ENCODE measurements at places on chromosomes 2 and 18. TPM values are rescaled to one million over a fixed set of nuclear protein-coding genes. Genes with fewer than 3 reads are reported as not detected.

DNA sequence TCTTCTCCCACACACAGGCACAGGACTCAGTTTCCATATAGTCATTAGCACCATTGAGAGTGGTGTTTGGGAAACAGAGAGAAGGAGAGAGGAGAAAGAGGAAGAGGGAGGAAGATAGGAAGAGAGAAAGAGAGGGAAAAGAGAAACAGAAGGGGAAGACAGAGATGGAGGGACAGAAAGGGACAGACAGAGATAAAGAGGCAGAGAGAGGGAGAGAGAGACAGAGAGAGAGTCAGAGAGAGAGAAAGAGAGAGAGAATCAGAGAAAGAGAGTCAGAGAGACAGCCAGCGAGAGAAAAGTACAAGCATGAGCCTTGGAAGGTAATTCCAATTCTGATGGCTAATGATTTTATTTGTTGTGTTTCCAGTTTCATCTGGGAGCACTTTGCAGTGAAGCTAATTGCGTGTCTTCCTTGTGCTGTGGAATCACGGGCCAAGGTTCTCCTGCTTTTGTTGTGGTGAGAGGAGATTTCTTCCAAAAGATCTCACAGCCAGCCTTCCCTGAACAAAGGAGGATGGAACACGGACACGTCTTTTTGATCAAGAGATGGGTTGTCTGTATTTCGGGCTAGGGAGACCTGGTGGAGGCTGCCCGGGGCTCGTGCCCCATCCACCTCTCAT, 153.6 kb upstream of the TWIST2 start:
- no peak for DNase-seq

DNA sequence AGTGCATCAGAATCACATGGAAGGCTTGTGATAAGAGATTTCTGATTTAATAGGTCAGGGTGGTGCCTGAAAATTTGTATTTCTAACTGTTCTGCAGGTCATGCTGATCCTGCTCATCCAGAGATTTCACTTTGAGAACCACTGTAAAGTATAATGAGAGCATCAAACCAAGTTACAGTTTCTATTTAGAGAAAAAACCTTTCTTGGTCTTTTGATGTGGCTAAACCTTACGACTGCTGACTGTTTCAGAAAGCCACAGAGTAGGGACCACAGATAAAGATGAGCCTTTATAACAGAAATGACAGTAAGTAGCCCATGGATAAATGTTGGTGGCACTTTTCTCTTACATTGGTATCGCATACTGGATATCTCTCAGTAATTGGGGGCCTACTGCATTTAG, 109.4 kb upstream of the FANCL start:
- DNase-seq, result no peak

DNA sequence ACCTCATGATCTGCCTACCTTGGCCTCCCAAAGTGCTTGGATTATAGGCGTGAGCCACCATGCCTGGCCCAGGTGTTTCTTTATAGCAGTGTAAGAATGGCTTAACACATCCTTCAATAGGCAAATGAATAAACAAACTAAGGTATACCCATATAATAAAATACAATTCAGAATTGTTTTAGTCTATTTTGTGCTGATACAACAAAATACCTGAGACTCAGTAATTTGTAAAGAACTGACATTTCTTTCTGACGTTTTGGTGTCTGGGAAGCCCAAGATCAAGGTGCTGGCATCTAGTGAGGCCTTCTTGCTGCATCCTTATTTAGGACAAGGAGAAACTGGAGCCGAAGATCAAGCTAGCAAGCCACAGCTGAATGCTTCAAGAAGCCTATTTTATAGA, 1372.1 kb upstream of the DDX18 start:
- no peak for DNase-seq

DNA sequence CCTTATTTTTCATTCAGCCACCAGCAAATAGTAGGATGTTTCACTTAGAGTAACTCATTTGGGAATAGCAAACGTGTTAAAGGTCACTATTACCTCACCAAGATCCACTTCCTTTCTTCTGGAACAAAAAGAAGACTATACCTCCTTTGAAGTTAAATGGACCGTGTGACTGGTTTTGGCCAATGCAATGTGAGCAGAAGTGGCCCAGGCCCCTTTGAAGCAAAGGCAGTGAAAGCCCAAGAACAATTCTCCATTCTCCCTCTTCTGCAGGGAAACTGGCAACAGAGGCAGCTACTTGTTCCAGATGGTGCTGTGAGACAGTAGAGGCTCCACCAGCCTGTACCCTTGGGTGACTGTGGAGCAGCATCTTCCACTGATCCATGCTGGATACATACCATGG, 11.3 kb upstream of the MALL start:
- no peak for DNase-seq

DNA sequence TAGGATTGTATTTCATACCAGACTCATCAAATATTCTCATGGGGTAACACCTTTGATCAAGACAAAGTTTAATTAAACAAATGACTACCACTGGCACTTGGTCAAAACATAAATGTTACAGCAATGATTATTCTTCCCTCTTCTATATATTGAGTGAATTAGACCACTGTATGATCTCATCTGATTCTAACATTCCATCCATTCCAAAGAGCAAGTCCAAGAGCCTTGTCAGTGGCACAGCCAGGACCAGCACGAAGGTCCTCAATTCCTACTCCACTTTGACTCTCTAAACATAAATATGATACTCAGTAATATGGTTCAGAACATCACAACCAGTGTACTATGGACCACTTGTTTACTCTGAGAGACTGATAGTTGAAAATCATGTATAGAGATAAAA, 86.4 kb downstream of the AP1S3 start:
- DNase-seq, result no peak

DNA sequence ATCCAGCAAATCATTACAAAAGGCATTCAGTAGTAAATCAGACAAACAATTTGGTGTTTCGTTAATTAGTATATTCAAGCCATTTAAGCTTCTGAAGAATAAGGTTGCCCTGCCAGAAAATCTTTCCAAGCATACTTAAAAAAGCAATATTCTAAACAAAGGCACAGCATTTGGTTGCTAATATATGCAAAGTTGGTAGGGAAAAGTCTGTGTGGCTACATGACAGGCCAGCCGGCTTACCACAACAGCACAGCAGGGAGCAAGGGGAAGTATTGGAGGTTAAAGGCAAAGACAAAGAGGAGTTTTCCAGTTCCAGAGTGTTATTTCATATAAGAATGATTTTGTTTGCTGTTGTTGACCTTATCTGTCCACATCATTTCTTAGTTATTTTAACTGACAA, 282.3 kb downstream of the MBD5 start:
- no peak for DNase-seq

DNA sequence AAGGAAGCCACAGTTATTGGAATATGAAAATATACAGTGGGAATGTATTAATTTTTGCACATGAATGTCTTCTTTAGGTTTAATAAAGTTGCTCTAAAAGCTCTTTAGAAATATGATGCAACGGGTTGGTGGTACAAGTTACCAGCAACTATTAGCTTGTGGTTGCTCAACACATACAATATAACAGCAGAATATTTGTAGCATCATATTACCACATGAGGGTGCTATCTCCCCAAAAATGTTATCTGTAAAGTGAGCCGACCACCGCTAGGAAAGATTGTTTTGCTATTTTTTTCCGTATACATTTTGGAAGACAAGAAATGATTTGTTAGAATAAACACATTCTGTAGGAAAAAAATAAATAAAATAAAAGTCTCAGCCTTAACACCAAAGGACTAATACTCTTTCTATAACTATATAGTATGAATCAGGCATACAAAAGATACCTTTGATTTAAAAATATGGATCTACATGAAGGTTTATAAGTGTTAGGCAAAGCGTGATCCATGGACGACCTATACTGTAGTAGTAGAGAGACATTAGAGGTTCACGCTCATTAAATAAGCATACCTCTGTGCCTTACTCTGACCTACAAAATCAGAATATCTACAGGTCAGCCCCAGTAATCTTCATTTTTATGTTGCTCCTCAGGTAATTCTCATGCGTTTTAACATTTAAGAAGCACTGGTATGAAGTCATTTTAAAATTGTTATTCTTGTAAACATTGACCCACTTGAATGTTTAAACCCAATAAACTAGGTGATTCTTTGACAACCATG, 1110.6 kb upstream of the ACVR2A start:
- peak; percentile 62 for DNase-seq

OBSL1 gene
- 136 TPM for polyA plus RNA-seq

SATB2 gene
- 18.7 TPM for polyA plus RNA-seq

SLC16A14 gene
- polyA plus RNA-seq, result 7.9 TPM

B3GNT7 gene
- polyA plus RNA-seq, result 3.1 TPM

KRTCAP3 gene
- 10.7 TPM for polyA plus RNA-seq

DSG2 gene
- 55.9 TPM for polyA plus RNA-seq
